ENCODE measurements at places on chromosomes 11 and 22.

DNA sequence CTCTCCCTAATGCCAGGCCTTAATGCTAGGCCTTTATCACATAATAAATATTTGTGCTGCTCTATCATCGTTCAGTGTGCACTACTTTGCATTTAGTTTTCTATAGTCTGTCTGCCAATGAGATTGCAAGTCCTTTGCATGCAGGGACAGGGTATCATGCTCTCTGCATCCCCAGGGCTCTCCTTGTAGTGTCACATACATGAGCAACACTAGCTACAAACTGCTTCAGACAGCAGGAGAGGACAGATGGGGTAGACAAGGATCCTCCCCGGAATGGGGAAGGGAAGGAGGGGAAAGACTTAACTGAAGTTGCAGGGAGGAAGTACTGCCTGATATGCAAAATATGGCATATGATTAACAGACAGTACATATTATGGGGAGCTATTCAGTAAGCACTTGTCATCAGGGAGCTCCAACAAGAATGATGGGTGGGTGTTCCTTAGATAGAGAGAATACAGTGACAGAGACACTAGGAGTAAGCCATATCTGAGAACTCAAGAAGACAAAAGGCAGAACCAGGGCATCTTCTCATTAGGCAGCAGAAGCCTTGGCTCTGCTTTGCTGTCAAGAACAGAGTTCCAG is 42.8 kb downstream of the ZNF202 start:
- no peak for DNase-seq

- no peak for DNase-seq
Observed at GRCh38 chr11:16292167-16292859, 64.0 kb downstream of the SOX6 start.

- no peak for DNase-seq
Observed at GRCh38 chr11:65541093-65541982, 16.5 kb downstream of the SCYL1 start.

DNA sequence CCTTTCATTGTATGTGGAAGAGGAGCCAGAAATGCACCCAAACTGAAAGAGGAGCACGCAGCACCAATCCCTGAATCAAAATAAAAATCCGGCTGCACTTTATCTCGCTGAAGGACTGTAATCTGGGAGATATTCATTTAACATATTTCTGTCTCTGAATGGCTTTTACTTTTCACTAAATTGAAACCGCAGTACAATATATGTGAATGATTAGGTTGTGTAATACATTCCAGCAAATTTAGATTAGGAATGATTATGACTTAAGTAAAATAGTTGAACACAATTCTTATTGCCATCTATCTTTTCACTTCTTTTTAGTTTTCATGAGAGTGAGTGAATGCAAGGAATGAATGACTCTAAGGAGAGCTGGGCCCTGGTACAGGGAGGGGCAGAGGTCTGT is 232.1 kb downstream of the ST3GAL4 start:
- no peak for DNase-seq

DNA sequence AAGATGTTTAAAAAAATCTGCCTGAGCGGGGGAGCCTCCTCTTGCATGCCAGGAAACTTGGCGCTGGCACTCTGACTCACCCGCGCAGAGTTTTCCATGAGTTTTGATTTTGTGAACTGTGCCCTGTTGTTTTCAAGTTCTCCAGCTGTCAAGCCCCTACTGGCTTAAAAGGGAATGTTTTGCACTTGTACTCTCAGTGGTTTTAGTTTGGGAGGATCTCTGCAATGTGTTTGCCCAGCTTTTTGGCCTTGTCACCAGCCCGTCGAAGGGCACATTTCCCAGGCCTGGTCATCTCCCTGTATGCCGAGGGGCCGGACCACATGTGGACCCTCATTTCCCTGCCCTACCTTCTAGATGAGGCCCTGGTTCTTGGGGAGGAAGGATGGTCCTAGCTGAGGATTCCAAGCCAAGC is 12.2 kb downstream of the MRGPRF start:
- no peak for DNase-seq

GRCh38 chr22:20584029-20584871 is 76.8 kb downstream of the MED15 start:
- no peak for DNase-seq

DNA sequence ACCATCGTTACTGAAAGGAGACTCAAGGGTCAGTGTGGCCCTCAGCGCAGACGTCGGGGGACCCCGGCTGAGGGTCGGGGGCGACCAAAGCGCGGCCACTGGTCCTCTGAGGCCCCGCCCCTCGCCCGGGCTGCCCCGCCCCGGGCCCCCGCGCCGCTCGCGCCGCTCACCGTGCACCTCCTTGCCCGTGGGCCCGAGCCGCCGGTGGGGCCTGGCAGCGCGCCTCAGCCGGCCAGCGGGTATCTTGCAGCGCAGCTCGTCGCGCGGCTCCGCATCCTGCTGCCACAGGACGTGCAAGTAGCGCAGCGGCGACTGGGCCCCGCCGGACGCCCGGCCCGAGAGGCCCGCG is 419 bp downstream of the ANKRD54 start:
- peak; percentile 62 for DNase-seq

GRCh38 chr22:43698403-43698802 is 113.7 kb downstream of the EFCAB6 start:
- no peak for DNase-seq

- no peak for DNase-seq
Observed at GRCh38 chr11:92409355-92409754, 184.7 kb downstream of the FAT3 start.

DNA sequence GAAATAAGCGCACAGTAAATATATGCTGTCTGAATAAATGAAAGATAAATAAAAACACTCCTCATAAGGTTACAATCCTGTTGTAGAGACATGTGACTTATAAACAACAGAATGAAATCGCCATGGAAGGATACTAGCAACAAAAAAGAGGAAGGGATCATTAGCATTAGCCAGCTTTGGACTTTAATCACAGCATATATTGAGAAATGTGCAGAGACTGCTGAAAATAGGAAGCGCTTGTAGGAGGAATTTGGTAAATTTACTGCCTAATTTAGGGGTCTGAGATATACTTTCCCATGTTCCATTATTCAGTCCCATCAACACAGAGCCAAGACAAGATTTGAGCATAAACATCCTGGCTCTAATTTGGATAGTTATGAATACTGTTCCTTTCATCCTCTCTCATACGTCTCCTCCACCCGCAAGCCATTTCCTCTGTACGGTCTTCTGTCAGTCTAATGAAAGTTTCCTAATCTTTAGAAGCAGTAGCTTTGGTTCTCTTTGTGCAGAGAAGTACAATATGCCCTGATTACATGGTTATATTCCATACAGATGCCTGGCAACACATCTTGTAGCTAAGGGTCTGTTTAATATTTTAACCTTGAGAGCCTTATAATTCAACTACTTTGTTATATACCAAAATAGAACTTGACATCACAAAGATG is 37.1 kb upstream of the AKIP1 start:
- DNase-seq, result peak; percentile 35

DNA sequence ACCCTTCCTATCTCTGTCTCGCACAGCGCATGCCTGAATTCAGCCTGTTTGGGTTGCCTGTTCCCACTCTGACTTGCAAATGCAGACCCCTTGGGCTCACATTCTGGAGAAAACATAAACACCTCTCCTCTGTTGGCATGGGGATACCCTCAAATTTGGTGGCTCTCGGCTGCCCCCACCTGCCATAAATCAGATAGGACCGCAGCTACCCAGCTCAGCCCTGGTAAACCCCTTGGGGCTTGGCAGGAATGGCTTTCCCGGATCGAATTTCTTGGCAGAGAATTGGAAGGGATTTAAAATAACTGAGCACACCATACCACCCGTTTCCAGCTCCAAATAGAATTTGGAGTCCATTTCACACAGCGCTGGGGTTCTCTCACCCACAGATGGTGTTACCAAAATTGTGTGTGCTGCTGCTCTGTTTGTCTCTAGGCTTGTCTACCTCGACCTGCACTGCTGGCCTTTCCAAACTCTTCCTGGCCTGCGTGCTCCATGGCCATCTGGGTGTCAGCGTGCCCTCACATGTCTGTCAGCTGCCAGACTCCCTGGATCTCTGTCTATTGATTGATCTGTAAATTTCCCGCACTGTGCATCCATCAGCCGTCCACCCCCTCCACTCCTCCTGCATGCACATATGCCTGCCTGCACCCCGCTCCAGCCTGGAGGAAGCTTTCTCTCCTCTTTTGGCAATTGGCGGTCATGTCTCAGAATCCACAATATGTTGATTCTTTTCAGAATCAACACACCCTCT is 134.0 kb downstream of the NTM start:
- DNase-seq, result no peak

Data from activated CD8-positive, alpha-beta T cell treated with anti-CD3 and anti-CD28 coated beads, Interleukin-2, amount 10 ng/mL, durations not matched to agents 7 days and 5 days (primary cell).